ENCODE measurements at places on chromosomes 3 and 15. TPM values are rescaled to one million over a fixed set of nuclear protein-coding genes. Genes with fewer than 3 reads are reported as not detected.

- DNase-seq, result no peak
Observed at GRCh38 chr15:66588971-66589370, 23.2 kb upstream of the LCTL start.

- DNase-seq, result no peak
Observed at GRCh38 chr3:12437861-12438260, 46.4 kb upstream of the TSEN2 start.

GRCh38 chr15:75966073-75966472 lies 46.2 kb downstream of the NRG4 start:
- no peak for DNase-seq

DNA sequence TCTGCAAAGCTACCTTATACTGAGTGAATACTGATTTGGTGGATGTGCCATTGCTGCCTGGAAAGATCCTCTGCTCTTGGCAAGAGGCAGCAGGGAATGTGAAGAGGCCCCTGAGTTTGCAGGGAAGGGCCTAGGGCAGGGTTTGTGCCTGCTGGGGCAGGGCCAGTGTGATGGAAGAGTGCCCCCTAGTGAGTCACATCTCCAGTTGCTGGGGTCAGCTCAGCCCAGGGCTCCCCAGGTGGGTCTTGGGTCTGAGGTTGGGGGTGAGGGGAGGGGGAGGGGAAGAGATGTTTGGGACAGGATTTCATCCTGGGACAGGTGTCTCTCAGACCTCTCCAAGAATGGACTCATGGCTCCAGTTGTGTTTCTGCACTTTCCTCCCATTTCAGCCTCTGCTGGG lies 4.1 kb upstream of the AMOTL2 start:
- DNase-seq, result no peak

Gene CFAP92
- total RNA-seq, result 0.30 TPM

GRCh38 chr3:142279965-142280590 lies 54.7 kb upstream of the GK5 start:
- peak; percentile 40 for DNase-seq

DNA sequence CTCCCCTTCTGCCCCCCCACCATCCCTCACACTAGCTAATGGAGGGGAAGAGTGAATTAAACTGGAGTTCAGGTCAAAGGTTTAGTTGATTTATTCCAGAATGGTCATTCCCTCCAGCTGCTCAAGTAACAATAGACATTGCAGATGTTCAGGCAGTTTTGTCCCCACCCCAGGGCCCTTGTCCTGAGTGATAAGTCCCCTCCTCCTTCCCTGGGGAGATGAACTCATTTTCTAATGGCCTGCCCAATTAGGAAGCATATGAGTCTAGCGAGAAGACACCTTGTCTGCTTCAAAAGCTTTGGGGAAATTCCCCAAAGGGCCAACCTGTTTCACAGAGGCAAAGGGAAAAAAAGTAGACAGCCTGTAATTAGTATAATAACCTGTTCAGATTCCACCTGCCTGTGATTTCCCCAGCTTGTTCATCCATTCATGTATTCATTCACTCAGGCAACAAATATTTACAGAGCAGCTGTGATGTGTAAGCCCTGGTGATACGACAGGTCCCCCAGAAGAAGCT lies 165.3 kb downstream of the SHQ1 start:
- DNase-seq, result no peak

DNA sequence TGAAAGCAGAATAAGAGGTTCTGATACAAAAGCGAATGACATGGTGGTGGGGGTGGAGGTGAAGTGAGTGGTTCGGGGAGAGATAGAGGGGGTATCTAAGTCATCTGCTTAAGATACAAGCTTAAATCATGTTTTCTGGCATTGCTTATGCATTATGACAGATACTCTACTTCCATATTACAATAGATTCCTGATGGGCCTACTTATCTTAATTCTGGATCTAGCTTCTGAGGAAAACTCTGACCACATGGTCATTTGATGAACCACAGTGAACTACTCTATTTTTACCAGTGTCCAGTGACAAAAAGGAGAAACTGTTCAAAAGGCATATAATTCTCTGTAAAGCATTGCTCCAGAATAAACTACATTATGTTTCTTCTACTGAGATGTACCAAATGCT lies 673.7 kb upstream of the CCDC54 start:
- no peak for DNase-seq

Gene SIDT1
- total RNA-seq, result 4.4 TPM

DNA sequence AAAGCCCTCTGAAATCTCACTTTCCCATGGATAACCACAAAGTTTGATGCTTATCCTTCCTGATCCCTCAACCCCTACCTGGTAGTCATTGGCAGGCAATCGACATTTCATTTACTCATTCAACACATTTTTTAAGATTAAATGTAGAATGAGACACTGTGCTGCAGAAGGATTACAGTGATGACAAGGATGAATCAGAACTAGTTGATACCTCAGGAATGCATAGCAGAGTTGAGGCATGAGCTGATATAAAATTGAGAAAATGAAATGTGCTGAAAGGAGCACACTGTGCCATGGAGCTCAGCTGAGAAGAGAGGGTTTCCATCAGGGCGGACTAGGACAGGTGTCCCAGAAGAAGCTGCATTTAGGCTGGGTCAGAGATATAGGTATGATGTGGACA lies 48.9 kb upstream of the ACTL6A start:
- no peak for DNase-seq

Gene FSIP1
- total RNA-seq, result 0.89 TPM

GRCh38 chr3:153967260-153967659 lies 153.9 kb upstream of the ARHGEF26 start:
- DNase-seq, result no peak

Gene GOLGA6D
- 0.30 TPM for total RNA-seq

DNA sequence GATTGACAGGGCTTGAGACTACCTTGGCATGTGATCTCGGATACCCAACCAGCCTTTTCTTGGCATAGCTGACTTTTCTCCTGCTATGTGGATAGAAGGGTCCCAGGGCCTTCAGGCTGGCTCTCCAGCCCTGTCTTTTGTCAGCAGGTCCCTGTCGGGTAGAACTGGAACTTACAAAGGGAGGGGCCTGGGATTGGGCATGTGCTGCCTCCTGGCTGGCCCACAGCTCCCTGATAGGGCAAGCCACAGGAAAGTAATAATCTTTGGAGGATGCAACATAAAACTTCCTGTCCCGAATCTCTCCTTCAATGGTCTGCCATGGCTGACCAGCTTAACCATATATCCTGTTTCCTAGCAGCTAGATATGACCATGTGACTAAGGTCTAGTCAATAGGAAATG lies 89.1 kb downstream of the ABHD5 start:
- no peak for DNase-seq

Gene MYRIP
- 0.99 TPM for total RNA-seq

DNA sequence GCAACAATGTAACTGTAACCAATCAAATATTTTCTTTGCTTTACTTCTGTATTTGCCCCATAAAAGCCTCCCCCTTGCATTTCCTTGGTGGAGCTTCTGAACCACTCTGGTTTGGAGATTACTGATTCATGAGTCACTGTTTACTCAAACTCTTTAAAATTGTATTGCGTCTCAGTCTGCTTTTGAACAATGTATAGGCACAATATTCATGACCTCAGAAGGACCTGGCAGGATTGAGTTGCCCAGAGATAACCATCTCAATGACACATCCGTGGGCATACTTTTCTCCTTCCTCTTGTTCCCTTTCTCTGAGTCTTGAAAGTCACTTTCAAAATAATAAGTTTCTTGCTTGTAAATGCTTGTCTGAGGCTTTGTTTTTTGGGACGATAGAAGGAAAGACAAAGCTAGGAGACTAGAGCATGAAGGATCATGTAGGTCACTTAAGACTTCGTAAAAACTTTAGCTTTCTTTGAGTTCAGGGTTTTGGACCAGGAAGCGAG lies 57.1 kb upstream of the POU1F1 start:
- DNase-seq, result no peak

DNA sequence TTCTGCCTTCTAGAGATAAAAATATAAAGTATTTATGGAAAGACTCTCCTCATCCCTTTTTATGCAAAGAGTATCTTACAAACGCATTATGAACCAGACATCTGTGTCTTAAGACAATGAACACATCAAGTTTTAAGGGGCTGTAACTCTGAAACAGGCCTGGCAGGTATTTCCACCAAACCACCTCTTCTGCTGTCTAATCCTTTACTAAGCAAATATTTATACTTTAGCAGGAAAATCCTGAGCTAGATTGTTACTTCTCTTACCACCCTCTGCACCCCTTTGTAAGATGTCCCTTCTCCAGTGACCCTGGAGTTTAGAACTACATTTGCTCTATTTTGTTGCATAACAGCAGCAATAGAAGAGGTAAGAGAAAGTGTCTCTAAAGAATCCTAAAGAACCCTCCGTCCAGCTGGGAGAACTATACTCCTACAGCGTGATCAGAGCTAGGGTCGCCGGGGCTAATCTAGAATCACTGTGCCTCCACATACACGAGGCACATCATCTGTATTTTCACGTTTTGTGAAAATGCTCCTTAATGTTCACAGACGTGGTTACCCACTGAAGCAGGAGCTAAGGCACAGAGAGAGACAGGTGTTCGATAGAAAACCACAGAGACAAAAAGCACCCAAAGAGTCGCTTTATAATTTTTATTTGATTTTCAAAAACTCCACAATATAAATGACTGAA lies 129.6 kb downstream of the FOXP1 start:
- no peak for DNase-seq

DNA sequence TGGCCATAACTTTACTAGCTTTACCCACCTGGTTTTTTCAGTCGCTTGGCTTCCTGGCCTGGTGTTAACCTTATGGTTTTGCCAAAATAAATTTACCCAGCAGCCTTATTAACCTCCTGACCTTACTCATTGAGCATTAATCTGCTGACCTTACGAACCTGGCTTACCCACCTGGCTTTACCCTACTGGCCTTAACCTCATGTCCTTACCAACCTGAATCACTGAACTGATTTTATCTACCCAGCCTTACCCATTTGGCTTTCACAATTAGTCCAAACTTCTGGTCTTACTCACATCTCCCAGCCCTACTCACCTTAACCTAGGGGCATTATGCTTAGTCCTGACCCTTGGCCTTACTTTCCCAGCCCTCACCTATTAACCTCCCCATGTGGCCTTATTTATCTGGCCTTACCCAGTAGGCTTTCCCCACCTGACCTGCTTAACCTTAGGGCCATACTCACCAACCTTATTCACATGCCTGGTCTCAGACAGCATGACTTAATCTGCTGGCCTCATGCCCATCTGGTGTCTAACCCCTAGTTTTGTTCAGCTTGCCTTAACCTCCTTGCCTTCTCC lies 93.4 kb downstream of the IL12A start:
- no peak for DNase-seq

Gene KAT2B
- total RNA-seq, result 24.7 TPM

Gene BFSP2
- not detected for total RNA-seq

GRCh38 chr3:23809840-23810342 lies 4.1 kb downstream of the UBE2E1 start:
- no peak for DNase-seq

DNA sequence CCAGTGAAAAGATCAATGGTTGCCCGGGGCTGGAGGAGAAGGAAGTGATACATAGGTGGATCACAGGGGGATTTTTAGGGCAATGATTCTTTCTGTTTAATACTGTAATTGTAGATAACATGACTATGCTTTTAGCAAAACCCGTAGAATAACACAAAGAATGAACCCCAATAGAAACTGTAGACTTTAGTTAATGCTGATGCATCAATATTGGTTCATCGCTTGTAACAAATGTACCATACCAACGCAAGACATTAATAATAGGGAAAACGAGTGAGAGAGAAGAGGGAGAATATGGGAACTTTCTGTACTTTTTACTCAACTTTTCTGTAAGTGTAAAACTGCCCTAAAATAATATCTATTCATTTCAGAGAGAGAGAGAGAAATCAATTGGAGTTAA lies 383.3 kb upstream of the ATP11B start:
- no peak for DNase-seq

Gene ARPIN
- total RNA-seq, result 14.2 TPM

DNA sequence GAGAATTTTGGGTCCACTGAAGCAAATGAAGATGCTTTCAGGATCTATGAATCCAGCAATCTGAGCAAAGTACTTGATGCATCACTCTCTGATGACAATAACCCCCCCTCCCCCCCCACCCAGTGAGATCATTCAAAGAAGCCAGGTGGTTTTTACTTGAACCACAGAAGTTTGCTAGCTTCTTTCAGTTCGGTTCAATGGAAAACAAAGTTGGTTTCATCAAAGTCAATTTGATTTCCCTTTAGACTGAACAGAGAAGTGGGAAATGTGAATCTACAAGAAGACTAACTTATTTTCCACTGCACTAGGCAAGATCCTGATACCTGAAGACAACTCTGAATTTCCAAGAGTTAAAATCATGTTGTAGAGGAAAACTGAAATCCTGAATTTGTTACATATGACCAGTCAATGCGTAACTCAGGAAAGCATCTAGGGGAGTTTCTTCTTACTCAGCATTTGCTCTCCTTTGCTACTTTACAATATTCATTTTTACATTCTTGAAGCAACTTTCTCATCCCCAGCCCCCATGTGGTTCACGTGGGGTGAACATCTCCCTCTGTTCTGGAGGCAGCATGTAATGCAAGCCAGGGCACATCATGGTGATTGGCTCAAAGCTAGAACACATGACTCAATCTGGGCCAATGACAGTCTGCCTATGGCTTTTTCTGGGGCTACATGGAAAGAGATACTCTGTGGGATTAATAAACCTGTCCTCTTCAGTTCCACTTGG lies 572.6 kb downstream of the FOXP1 start:
- no peak for DNase-seq

Gene ZDHHC19
- not detected for total RNA-seq

GRCh38 chr15:85494048-85494777 lies 113.8 kb downstream of the AKAP13 start:
- no peak for DNase-seq

Gene HRH1
- 10.1 TPM for total RNA-seq

Gene WDR93
- total RNA-seq, result 0.20 TPM

GRCh38 chr3:160369784-160370183 lies 29.2 kb downstream of the IFT80 start:
- DNase-seq, result no peak

- DNase-seq, result no peak
Observed at GRCh38 chr3:34464646-34465045, 666.2 kb downstream of the PDCD6IP start.

Gene FGF7
- total RNA-seq, result 44.2 TPM

All from skin of body (tissue), 3 donors.